Muscle of leg (tissue), 16 donors: ENCODE measurements at places on chromosomes 2 and 18. TPM values are rescaled to one million over a fixed set of nuclear protein-coding genes. Genes with fewer than 3 reads are reported as not detected.
A peak's percentile ranks its signal among the peaks of the same experiment; 100 is the strongest.

DNA sequence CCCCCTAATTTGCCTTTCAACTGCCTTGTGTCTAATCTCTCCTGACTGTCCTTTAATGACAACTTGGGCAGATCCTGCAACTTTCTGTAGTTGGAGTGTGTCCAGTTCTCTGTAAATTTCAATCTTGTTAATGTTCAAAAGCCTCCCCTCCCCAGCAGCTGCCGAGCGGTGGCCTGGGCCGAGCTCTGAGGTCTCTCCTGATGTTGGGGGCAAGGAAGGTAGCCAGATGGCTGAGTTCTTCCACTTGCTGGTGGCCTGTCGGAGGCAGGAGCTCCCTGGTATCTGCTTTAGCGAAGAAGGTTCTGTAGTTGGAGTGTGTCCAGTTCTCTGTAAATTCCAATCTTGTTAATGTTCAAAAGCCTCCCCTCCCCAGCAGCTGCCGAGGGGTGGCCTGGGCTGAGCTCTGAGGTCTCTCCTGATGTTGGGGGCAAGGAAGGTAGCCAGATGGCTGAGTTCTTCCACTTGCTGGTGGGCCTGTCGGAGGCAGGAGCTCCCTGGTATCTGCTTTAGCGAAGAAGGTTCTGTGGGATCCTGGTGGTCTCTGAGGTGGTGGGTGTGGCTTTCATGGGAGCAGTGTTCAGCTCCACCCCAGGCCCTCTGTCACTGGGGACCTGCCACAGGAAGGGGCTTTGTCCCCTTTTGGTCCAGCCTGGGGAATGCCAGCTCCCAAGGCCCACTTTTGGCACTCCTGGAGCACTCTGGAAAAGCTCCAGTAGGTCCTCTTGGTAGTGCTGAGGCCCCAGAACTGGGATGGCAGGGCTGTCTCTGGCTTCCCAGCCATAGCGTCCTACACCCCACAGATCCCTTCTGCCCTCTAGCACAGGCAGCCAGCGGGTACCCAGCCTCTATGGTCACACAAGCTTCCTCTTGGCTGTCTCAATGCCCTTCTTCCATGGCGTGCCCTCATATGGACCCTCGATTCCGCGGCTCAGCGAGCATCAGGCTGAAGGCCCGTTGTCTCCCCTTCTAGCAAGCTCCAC, 211.9 kb downstream of the ALPK2 start:
- H3K4me3 ChIP-seq: no peak overlapping the region
- peaks cover 16% of the 10 kb centered on the region for H3K4me1 ChIP-seq
- peak; percentile 37 for DNase-seq

DNA sequence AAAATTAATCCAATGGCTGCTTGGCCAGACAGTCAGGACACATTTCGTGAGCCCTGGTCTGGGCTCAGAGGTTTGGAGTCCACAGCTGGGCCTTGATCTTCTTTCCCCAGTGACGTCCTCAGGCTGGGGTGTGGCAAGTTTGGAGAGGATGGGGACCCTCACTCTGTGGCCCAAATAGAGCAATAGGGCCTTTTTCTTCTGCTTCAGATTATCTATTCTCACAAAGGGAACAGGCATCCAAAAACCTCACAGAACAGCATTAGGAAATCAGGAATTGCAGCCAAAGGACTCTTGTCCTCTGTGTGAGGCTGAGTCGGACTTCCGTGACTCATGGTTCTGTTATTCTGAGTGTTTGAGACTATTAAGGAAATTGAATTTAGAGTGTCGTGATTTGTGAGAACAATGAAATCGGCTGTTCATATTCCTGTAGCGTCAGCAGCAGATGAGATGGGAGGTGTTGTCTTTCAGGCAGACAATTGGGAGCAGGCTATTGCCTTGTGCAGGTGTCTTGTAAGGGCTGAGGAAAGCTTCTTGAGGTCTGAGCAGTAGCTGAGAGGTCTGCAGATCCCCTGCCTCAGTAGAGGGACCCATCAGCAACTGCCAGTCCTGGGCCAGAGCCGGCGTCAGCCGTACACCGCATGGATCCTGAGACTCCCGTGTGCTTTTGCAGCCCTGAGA, 113.8 kb downstream of the SH3RF3 start:
- H3K4me1 ChIP-seq: peaks cover 47% of the 10 kb centered on the region
- DNase-seq: peak; percentile 95
- H3K36me3 ChIP-seq: no peaks in the 10 kb centered on the region
- no peaks in the 10 kb centered on the region for H3K27me3 ChIP-seq

GRCh38 chr2:39479696-39480095, 42.6 kb upstream of the MAP4K3 start:
- peaks cover 5% of the 10 kb centered on the region for H3K36me3 ChIP-seq
- DNase-seq: no peak
- no peaks in the 10 kb centered on the region for H3K27me3 ChIP-seq
- H3K4me3 ChIP-seq: no peak overlapping the region
- no peaks in the 10 kb centered on the region for H3K4me1 ChIP-seq

- H3K4me3 ChIP-seq: no peak overlapping the region
- no peaks in the 10 kb centered on the region for H3K27me3 ChIP-seq
- H3K36me3 ChIP-seq: peaks cover 3% of the 10 kb centered on the region
- no peak overlapping the region for H3K27ac ChIP-seq
- DNase-seq: no peak
Observed at GRCh38 chr18:46378864-46379207, 274.7 kb downstream of the HAUS1 start.

HRH4 gene
- total RNA-seq: 0.09 TPM

DNA sequence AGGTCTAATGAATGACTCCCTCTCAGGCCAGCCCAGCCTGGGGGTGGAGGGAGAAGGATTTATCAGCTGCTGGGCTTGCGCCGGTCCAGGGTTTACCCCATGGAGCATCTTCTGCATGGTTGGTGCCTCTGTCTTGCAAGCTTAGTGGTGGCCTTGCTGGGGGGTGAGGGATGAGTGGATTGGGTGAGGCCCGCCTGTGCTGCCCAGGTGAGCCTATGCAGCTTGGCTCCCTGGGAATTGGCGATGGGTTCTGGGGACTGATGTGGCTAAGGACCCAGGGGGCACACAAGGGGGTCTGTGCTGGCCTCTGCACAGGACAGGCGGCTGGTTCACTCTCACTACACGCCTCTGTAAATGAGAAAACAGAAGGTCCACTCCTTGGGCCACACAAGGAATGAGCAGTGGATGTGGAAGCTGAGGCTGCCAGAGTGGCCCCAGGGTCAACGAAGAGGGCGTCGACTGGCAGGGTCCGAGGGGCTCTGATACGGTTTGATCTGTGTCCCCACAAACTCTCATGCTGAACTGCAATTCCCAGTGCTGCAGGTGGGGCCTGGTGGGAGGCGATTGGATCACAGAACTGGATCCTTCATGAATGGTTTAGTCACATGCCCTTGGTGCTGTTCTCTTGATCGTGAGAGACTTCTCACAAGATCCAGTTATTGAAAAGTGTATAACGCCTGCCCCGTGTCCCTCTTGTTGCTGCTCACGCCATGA, 151.6 kb upstream of the HDAC4 start:
- H3K4me3 ChIP-seq: no peak overlapping the region
- peaks cover 10% of the 10 kb centered on the region for H3K4me1 ChIP-seq
- H3K27me3 ChIP-seq: peaks cover 21% of the 10 kb centered on the region
- no peak overlapping the region for H3K27ac ChIP-seq

XIRP2 gene
- 82.2 TPM for total RNA-seq

DNA sequence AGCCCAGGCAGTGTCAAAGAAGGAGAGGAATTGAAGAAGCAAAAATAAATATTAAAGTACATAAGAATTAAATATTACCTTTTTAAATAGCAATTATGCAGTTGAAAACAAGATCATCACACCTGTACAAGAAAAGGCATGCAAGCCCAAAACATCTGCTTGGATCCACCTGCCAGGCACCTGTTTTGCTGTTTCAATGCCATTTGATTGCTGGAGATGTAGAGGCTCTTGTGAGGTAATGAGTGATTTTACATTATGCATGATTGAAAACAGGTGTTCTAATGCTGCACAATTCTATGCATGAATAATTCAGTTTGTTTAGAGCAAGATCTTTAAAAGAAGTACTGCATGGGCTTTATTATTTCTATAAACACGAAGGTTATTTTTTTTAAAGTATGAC, 700.6 kb upstream of the ZEB2 start:
- no peaks in the 10 kb centered on the region for H3K4me1 ChIP-seq
- no peak for DNase-seq
- H3K36me3 ChIP-seq: no peaks in the 10 kb centered on the region
- H3K4me3 ChIP-seq: no peak overlapping the region
- H3K27ac ChIP-seq: no peak overlapping the region

CROCC2 gene
- 0.04 TPM for total RNA-seq

SPATA3 gene
- total RNA-seq: not detected

DNA sequence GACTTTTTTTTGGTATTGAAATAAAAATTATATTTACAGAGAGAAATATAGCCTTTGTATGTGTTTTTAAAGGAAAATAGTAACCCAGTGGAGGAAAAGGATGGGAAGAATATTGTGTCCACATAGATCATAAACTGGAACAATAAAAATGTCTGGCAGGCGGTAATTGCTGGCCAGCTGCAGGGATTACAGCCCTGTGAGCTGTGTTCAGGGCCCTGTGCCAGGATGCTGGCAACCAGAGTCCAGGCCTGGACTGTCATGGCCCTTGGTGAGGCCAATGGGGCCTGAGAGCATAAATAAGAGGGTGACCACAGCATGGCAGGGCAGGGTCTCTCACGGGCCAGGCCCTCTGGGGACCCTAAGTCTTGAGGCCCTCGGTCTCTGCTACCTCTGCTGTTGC, 171.2 kb downstream of the ACOXL start:
- H3K36me3 ChIP-seq: no peaks in the 10 kb centered on the region
- DNase-seq: peak; percentile 85
- no peak overlapping the region for H3K27ac ChIP-seq
- peaks cover 2% of the 10 kb centered on the region for H3K27me3 ChIP-seq
- no peak overlapping the region for H3K4me3 ChIP-seq

AQP4 gene
- total RNA-seq: 0.58 TPM

DNA sequence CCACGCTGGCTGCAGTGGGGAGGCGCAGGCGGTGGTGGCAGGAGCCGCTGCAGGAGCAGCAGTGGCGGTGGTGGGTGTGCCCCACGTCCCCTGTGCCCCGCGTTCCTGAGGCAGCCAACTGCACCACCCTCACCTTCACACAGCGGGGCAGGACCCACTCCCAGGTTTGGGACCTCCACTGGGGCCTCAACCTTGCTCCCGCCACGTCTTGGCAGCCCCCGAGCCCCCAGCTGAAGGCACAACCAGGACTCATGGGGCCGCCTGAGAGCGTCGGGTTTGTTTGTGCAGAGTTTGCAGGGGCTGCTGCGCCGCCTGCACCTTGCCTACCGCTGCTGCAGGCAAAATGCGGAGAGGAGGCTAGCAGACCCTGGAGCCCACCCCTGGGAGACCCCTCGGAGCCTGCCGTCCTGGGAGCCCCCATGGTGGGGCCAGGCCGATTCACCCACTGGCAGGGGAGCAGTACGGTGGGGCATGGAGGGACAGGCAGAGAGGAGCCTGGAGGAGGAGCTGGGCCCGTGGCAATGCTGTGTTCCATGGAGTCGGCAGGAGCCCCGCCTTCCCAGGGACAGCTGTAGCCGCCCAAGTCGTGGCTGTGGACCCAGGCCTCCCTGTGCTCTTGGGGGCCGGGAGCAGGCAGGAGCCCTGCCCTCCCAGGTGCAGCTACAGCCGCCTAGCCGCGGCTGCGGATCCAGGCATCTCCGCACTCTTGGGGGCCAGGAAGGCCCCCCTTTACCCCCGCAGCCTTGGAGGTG, 14.7 kb upstream of the EML6 start:
- H3K36me3 ChIP-seq: no peaks in the 10 kb centered on the region
- no peak overlapping the region for H3K27ac ChIP-seq
- peak overlapping the region; percentile 49 for H3K4me3 ChIP-seq
- peaks cover 10% of the 10 kb centered on the region for H3K27me3 ChIP-seq

- H3K27me3 ChIP-seq: no peaks in the 10 kb centered on the region
- H3K4me1 ChIP-seq: no peaks in the 10 kb centered on the region
- no peak for DNase-seq
Observed at GRCh38 chr2:223762853-223763252, 74.5 kb downstream of the AP1S3 start.

- H3K4me1 ChIP-seq: peaks cover 29% of the 10 kb centered on the region
- no peak for DNase-seq
- no peak overlapping the region for H3K4me3 ChIP-seq
- H3K36me3 ChIP-seq: peaks cover 62% of the 10 kb centered on the region
- H3K27ac ChIP-seq: no peak overlapping the region
Observed at GRCh38 chr2:218273908-218274249, 3.6 kb downstream of the PNKD start.

GRCh38 chr18:55440988-55441387, 147.0 kb downstream of the TCF4 start:
- H3K27me3 ChIP-seq: no peaks in the 10 kb centered on the region
- no peak overlapping the region for H3K4me3 ChIP-seq
- H3K36me3 ChIP-seq: no peaks in the 10 kb centered on the region
- no peak for DNase-seq
- peaks cover 4% of the 10 kb centered on the region for H3K4me1 ChIP-seq

DNA sequence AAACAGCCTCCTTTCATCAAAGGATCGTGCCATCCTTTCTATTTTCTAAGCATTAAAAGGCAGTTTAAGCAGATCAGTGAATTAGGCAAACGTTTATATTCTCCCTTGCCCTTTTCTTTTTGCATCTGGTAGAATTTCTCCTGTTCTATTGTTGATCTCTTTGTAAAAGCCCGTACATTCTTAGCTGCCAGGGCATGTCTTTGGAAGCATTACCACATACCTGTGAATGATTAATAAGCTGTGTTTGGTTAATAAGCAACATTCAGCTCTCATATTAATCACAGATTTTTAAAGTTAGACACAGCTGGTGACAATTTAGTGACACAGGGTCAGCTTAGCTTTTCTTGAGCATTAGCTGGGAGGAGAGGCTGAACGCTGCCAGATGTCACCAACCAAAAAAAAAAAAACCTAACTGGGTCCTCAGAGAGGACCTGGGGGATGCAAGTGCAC, 33.8 kb upstream of the CYP1B1 start:
- H3K27me3 ChIP-seq: no peaks in the 10 kb centered on the region
- no peaks in the 10 kb centered on the region for H3K36me3 ChIP-seq
- H3K27ac ChIP-seq: no peak overlapping the region
- no peak for DNase-seq
- H3K4me1 ChIP-seq: peaks cover 12% of the 10 kb centered on the region

GRCh38 chr2:96024336-96025193, 10.2 kb downstream of the GPAT2 start:
- no peaks in the 10 kb centered on the region for H3K27me3 ChIP-seq
- H3K36me3 ChIP-seq: no peaks in the 10 kb centered on the region
- peaks cover 17% of the 10 kb centered on the region for H3K4me1 ChIP-seq
- H3K4me3 ChIP-seq: no peak overlapping the region
- no peak overlapping the region for H3K27ac ChIP-seq

GRCh38 chr2:171583566-171583965, 61.3 kb downstream of the CYBRD1 start:
- no peaks in the 10 kb centered on the region for H3K36me3 ChIP-seq
- H3K4me1 ChIP-seq: no peaks in the 10 kb centered on the region
- no peak overlapping the region for H3K4me3 ChIP-seq
- no peak overlapping the region for H3K27ac ChIP-seq

- no peak overlapping the region for H3K27ac ChIP-seq
- H3K4me1 ChIP-seq: peaks cover 43% of the 10 kb centered on the region
- peaks cover 8% of the 10 kb centered on the region for H3K27me3 ChIP-seq
- no peaks in the 10 kb centered on the region for H3K36me3 ChIP-seq
Observed at GRCh38 chr2:71832388-71832787, 315.3 kb downstream of the CYP26B1 start.
